ENCODE measurements at places on chromosomes 7 and 10. TPM values are rescaled to one million over a fixed set of nuclear protein-coding genes. Genes with fewer than 3 reads are reported as not detected.

Gene SHTN1
- not detected for total RNA-seq

Gene PDE6C
- total RNA-seq = not detected

Gene CAV2
- not detected for total RNA-seq

GRCh38 chr7:116540743-116541142, 15.9 kb downstream of the CAV1 start:
- DNase-seq = no peak

GRCh38 chr7:157293413-157293788, 43.4 kb upstream of the DNAJB6 start:
- no peak for DNase-seq

- DNase-seq = no peak
These were observed 774.7 kb downstream of the SUGCT start for GRCh38 chr7:40909346-40909980.

DNA sequence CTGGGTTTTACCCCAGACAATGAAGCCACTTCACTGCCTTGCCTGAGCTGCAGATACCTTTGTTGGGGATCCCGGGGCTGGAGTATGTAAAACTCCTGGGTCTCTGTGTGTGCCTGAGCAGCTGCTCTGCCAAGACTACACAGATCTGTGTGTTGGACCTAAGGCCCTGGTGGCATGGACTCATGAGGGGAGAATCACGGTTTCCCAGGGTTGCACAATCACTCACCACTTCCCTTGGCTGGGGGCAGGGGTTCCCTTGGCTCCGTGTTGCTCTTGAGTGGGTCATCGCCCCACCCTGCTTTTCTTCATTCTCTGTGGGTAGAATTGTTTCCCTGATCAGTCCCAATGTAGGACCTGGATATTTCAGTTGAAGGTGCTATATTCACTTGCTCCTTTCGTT, 13.9 kb upstream of the TBATA start:
- DNase-seq = no peak

DNA sequence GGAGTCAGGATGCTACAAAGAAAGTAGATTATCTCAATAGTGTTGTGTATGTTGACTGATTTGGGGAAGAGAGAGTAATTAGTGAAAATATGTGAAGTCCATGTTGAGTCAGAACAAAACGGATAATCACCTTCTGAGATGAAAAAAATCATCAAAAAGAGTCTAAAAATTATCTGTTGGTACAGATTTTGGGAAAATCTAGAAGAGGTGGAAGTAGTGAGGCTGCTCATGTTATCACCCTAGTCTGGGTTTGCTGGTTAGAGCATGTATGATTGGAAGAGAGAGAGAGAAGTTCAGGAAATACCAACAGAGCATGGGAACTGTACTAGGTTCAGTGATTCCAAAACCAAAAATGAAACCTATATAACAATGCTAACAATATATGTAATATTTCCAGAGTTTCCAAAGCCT, 12.3 kb downstream of the RPA3 start:
- no peak for DNase-seq

DNA sequence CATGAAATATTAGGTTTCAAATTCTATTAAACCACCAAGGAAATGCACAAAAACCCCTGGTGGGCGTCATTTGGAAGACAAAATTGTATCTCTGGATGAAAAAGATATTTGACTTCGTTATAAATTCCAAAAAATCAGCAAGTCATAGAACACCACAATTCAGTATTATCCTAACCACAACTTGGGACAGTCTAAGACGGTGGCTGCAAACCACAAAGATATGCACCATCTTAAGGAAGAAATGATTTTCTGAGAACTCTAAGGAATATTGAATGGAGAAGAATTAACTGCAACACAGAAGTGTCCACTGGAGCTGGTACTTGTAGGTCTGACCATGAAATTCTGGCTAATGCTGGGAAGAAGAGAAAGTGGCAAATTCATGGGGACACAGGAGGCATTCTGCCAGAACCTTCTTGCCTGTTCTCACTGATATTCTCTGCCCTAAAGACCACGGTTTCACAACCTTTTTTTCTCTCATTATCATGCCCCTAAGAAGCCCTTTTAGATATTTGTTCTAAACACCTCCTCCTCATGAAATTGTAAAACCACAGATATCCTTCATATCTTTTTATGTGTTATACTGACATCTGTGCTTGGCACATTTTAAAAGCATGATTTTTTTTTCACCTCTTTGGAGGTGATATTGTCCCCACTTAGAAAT, 92.9 kb downstream of the SFMBT2 start:
- DNase-seq = no peak

Data from activated T-helper 1 cell treated with anti-CD3 and anti-CD28 coated beads, Interleukin-12 subunit alpha, Interleukin-12 subunit beta, Interleukin-2, Interleukin-4 antibody, amounts not matched to agents 30 ng/mL and 10 ng/mL and 1 ng/mL, durations not matched to agents 14 hours and 24 hours and 36 hours (primary cell).